ENCODE measurements at places on chromosomes 1 and 21. TPM values are rescaled to one million over a fixed set of nuclear protein-coding genes. Genes with fewer than 3 reads are reported as not detected.

Gene ODR4
- total RNA-seq: 10.7 TPM

Gene TFF2
- not detected for total RNA-seq

Gene CYP4A11
- not detected for total RNA-seq

Gene FAAH
- total RNA-seq: 3.9 TPM

Gene NPR1
- 0.05 TPM for total RNA-seq

Gene CAPN8
- total RNA-seq: not detected

Gene ANXA9
- total RNA-seq: 0.23 TPM

Gene TMEM201
- 26.9 TPM for total RNA-seq

Gene IGSF21
- total RNA-seq: not detected

Gene SLC45A3
- not detected for total RNA-seq

Gene OLFML2B
- not detected for total RNA-seq

Gene ABL2
- total RNA-seq: 7.8 TPM

GRCh38 chr1:228457017-228457395, 30.2 kb upstream of the RNF187 start:
- peaks cover 55% of the 10 kb centered on the region for H3K4me1 ChIP-seq
- peaks cover 28% of the 10 kb centered on the region for H3K36me3 ChIP-seq
- H3K27me3 ChIP-seq: no peaks in the 10 kb centered on the region

DNA sequence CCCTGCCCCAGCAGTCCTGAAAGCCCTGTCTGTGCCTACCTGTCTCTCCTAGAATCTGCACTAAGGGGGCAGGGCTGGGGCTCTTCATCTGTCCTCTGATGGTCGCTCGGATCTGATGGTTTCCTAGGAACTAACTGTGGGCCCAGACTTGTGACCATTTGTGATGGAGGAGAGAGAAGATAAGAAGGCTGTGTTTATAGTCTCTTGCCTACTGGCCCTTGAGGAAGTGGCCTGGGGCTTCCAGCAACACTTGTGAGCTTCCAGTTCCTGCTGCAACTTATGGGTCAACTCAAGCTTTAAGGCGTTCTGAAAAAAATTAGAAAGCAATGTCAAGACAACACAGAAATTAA, 53.2 kb upstream of the SYNC start:
- no peak overlapping the region for H3K4me3 ChIP-seq
- H3K27ac ChIP-seq: no peak overlapping the region
- no peak for DNase-seq

DNA sequence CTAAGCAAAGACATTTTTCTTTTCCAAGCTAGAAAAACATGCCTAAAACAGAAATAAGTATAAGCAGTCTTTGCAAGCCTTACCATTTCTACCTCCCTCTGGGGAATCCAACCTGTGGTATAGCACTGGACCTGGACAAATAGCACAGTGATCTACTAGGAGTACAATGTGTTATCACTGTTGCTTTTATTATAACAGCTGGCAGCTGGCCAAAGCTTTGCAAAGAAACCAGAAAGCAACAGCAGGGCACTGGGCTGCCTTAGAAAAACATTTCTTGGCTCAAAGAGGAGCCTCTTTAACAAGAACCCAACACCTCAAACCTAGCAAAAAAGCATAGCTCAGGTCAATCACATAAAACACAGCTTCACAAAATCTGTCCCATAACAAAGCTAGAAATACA, 294.5 kb upstream of the GREM2 start:
- no peak overlapping the region for H3K4me3 ChIP-seq
- no peaks in the 10 kb centered on the region for H3K4me1 ChIP-seq
- H3K27me3 ChIP-seq: no peaks in the 10 kb centered on the region
- H3K36me3 ChIP-seq: no peaks in the 10 kb centered on the region
- DNase-seq: no peak
- no peak overlapping the region for H3K27ac ChIP-seq

DNA sequence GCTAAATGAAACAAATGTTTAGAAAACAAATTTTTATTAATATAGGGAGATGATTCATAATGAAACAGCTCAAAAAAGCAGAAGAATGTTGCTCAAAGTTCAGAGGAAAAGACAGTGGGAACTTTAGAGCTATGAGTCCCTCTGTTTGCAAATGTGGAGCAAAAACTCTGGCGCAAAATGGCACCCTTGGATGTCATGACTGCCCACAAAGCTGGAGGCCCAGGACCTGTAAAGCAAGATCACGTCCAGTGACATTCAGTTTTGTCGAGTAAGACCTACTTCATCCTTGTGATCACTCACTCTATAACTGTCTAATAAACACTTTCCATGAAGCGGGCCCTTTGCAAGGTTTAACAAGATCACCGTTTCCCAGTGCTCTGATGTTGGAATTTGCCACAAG, 9.1 kb upstream of the EXO1 start:
- peaks cover 11% of the 10 kb centered on the region for H3K27me3 ChIP-seq
- H3K4me3 ChIP-seq: no peak overlapping the region
- no peak overlapping the region for H3K27ac ChIP-seq
- peaks cover 6% of the 10 kb centered on the region for H3K4me1 ChIP-seq
- H3K36me3 ChIP-seq: no peaks in the 10 kb centered on the region
- DNase-seq: no peak

DNA sequence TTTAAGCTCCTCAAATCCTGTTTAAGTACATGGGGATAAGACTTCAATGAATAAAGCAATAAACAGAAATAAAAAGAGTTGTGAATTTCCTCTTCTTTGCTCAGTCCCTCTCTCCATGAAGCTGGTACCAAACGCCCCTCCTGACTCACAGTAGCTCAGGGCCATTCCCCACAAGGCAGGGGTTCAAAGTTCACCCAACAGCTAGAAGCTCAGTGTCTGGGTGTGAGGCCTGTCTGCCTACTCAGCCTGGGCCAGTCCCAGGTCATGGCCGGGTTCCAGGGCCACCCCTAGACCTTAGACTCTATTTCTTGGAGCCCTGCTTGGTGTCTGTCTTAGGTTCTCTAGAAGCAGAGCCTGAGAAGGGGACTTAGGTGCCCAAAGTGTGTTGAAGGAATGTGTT, 251.5 kb downstream of the GRIK3 start:
- no peaks in the 10 kb centered on the region for H3K36me3 ChIP-seq
- no peak overlapping the region for H3K27ac ChIP-seq
- DNase-seq: no peak
- no peaks in the 10 kb centered on the region for H3K4me1 ChIP-seq
- H3K27me3 ChIP-seq: peaks cover 12% of the 10 kb centered on the region

- peak overlapping the region; percentile 12 for H3K27ac ChIP-seq
- peaks cover 15% of the 10 kb centered on the region for H3K36me3 ChIP-seq
- H3K4me1 ChIP-seq: peaks cover 62% of the 10 kb centered on the region
These were observed 28.7 kb downstream of the RUNX1 start for GRCh38 chr21:35020436-35020835.

- H3K36me3 ChIP-seq: peaks cover 3% of the 10 kb centered on the region
- peaks cover 11% of the 10 kb centered on the region for H3K4me1 ChIP-seq
- H3K27me3 ChIP-seq: no peaks in the 10 kb centered on the region
- no peak overlapping the region for H3K27ac ChIP-seq
- no peak for DNase-seq
These were observed 46.6 kb downstream of the FGGY start for GRCh38 chr1:59343576-59343840.

- H3K4me1 ChIP-seq: no peaks in the 10 kb centered on the region
- H3K27ac ChIP-seq: no peak overlapping the region
- no peak for DNase-seq
- no peak overlapping the region for H3K4me3 ChIP-seq
These were observed 86.5 kb upstream of the KAZN start for GRCh38 chr1:14511796-14512585.

GRCh38 chr1:234758851-234759250, 148.9 kb upstream of the IRF2BP2 start:
- peak overlapping the region; percentile 37 for H3K27ac ChIP-seq
- H3K36me3 ChIP-seq: peaks cover 2% of the 10 kb centered on the region
- H3K27me3 ChIP-seq: peaks cover 26% of the 10 kb centered on the region
- no peak overlapping the region for H3K4me3 ChIP-seq
- H3K4me1 ChIP-seq: peaks cover 28% of the 10 kb centered on the region
- DNase-seq: peak; percentile 81

DNA sequence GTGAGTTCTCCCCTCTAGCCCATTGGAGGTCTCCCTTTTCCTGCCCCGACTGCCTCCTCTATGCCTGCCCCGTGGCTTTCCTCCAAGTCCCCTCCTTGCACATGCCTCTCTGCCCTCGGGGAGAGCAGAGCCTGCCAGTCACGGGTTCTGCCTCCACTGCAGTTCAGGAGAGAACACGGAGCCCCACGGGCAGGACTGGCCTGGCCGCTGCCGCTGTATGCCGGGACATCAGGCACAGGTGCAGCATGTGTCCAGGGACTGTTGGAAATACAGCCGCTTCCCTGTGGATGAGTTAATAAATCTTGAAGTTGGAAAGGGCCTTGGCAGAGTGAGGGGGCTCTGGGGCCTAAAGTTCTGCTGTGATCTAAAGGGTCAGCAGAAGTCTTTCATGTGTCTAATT, 676.6 kb downstream of the MATN1 start:
- H3K4me3 ChIP-seq: no peak overlapping the region
- H3K36me3 ChIP-seq: no peaks in the 10 kb centered on the region
- no peak for DNase-seq
- H3K27ac ChIP-seq: no peak overlapping the region

GRCh38 chr21:27507695-27508094, 540.8 kb upstream of the ADAMTS5 start:
- no peak overlapping the region for H3K4me3 ChIP-seq
- no peaks in the 10 kb centered on the region for H3K36me3 ChIP-seq
- H3K4me1 ChIP-seq: no peaks in the 10 kb centered on the region

- no peak overlapping the region for H3K4me3 ChIP-seq
- H3K36me3 ChIP-seq: no peaks in the 10 kb centered on the region
- H3K27ac ChIP-seq: no peak overlapping the region
- DNase-seq: no peak
- H3K27me3 ChIP-seq: peaks cover 32% of the 10 kb centered on the region
These were observed 21.5 kb upstream of the ENAH start for GRCh38 chr1:225674381-225674780.

DNA sequence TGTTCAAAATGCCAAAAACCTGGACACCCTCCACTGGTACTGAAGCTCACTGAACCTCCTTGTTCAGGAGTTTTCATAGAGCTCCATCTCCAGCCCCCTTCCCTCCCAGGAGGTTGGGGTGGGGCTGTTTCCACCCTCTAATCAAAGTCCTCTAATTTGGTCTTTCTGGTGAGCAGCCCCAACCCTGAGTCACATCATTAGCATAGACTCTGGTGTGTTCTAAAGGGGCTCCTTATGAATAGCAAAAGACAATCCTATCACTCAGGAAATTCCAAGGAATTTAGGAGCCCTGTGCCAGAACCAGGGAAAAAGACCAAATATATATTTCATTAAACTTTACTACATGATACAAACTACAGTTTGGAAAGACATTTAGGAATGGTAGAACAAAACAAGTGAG, 13.2 kb upstream of the UBE4B start:
- H3K4me3 ChIP-seq: no peak overlapping the region
- DNase-seq: no peak
- no peaks in the 10 kb centered on the region for H3K36me3 ChIP-seq
- no peak overlapping the region for H3K27ac ChIP-seq
- H3K4me1 ChIP-seq: peaks cover 9% of the 10 kb centered on the region

DNA sequence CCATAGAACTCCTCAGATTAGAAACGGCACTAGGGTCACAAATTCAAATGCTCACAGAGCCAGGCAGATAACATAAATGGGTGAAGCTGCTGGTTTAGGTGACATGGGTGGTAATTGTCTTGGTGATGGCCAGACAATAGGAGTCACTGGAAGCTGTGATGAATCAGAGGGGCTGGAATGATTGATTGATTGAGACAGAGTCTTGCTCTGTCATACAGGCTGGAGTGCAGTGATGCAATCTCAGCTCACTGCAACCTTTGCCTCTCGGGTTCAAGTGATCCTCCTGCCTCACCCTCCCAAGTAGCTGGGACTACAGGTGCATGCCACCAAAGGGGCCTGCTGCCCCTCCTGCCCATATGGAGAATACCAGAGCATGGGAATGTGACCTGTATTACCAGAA, 63.0 kb downstream of the HIVEP3 start:
- no peaks in the 10 kb centered on the region for H3K27me3 ChIP-seq
- no peak for DNase-seq
- peaks cover 10% of the 10 kb centered on the region for H3K36me3 ChIP-seq
- H3K4me1 ChIP-seq: peaks cover 7% of the 10 kb centered on the region

- H3K27me3 ChIP-seq: peaks cover 7% of the 10 kb centered on the region
- H3K36me3 ChIP-seq: peaks cover 41% of the 10 kb centered on the region
These were observed 605 bp upstream of the RABGGTB start for GRCh38 chr1:75785320-75785982.

DNA sequence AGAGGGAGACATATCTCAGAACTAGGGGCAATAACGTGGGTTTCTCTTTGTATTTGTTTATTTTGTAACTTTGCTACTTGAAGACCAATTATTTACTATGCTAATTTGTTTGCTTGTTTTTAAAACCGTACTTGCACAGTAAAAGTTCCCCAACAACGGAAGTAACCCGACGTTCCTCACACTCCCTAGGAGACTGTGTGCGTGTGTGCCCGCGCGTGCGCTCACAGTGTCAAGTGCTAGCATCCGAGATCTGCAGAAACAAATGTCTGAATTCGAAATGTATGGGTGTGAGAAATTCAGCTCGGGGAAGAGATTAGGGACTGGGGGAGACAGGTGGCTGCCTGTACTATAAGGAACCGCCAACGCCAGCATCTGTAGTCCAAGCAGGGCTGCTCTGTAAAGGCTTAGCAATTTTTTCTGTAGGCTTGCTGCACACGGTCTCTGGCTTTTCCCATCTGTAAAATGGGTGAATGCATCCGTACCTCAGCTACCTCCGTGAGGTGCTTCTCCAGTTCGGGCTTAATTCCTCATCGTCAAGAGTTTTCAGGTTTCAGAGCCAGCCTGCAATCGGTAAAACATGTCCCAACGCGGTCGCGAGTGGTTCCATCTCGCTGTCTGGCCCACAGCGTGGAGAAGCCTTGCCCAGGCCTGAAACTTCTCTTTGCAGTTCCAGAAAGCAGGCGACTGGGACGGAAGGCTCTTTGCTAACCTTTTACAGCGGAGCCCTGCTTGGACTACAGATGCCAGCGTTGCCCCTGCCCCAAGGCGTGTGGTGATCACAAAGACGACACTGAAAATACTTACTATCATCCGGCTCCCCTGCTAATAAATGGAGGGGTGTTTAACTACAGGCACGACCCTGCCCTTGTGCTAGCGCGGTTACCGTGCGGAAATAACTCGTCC, 1.3 kb upstream of the OLIG2 start:
- peaks cover 1% of the 10 kb centered on the region for H3K36me3 ChIP-seq
- peak overlapping the region; percentile 63 for H3K27ac ChIP-seq
- H3K4me1 ChIP-seq: peaks cover 23% of the 10 kb centered on the region

GRCh38 chr1:68675336-68675735, 178.5 kb upstream of the DEPDC1 start:
- DNase-seq: no peak
- H3K4me3 ChIP-seq: no peak overlapping the region
- H3K36me3 ChIP-seq: no peaks in the 10 kb centered on the region
- H3K27me3 ChIP-seq: no peaks in the 10 kb centered on the region
- H3K27ac ChIP-seq: no peak overlapping the region
